ENCODE measurements at places on chromosomes 5 and 9.
A peak's percentile ranks its signal among the peaks of the same experiment; 100 is the strongest.

DNA sequence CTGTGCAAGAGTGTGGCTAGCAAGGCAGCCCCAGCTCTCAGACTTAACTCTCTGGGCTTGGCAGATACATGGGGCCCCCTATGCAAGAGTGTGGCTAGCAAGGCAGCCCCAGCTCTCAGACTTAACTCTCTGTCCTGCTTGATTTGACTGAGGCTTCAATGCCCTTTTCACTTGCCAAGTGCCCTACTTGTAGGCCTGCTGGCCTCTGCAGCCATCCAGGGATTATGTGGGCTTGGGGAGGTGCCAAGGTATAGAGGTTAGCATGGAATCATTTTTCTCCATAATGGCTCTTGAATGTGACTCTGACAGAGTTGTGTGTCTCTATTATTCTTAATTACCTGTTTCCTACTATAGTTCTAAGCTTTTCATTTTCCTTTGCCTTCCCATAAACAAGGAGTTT lies 115.5 kb upstream of the RUSC2 start:
- no peak for DNase-seq

DNA sequence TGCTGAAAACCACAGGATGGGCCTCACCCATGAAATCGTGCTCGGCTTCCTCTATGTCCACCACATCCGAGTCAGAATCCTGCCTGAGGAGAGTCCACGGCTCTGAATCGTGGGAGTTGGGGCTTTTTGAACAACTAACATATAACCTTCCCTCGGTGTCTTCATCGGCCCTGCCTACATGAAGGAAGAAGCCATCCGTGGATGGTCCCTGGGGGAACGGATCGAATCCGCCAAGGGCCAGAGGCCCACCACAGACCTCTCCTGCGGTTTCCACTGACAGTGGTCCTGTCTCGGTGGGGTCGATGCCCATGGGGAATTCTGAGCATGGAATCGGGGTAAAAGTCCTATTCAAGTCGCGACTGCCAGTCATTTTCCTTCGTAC lies 85.0 kb downstream of the CAMSAP1 start:
- DNase-seq: no peak

DNA sequence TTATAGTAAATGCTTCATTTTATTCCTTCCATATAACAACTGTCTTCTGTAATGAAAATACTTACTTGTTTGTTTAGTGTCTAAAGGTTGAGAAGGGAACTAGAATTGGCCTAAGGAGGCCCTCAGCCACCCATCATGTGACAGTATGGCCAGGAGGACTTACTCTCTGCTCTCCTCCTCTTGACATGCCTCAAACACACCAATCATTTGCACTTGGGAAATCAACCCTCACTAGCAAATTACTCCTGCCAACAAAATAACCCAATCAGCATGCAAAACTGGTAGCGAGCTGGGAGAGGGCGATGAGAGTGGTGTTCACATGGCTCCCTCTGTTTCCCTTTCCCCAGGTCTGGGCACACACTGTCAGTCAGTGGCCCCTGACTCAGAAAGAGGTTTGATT lies 58.6 kb upstream of the MEF2C start:
- DNase-seq: no peak

DNA sequence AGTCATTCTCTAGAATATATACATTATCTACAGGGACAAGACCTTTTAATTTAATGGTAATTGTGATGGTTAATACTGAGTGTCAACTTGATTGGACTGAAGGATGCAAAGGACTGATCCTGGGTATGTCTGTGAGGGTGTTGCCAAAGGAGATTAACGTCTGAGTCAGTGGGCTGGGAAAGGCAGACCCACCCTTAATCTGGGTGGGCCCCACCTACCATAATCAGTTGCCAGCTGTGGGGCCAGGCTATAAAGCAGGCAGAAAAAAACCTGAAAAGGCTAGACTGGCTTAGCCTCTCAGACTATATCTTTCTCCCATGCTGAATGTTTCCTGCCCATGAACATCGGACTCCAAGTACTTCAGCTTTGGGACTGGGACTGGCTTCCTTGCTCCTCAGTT lies 112.2 kb upstream of the SMC2 start:
- DNase-seq: no peak

DNA sequence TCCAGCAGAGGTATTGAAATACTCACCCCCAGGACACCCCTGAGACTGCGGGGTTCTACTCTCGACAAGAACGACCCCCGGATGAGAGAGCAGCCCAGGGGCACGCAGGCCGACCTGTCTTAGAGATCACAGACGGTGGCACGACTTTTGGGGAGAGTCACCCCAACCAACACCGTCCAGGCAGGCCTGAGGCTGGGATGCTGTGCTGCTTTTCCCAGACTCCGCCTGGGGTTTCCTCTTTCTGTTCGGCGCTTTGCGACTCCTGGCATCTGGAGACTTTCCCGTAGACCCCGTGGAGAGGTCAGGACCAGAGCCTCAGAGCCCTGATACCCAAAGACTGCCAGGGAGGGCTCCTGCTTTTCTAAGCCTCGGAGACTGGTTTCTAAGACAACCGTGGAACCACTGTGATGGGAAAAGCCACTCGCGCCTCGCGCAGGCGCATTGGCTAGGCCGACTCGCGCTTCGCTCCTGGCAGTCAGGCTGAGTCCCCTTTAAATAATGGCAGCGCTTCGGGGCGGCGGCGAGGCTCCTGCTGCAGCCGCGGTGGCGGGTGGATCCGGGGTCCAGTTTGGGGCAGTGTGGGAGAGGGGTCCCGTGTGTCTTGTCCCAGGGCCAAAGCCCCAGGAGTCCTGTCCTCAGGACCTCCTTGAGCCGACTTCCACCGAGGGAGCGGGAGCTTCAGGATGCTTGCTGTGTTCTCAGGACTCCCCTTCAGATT lies 484.0 kb downstream of the SPATA31A7 start:
- DNase-seq: no peak

DNA sequence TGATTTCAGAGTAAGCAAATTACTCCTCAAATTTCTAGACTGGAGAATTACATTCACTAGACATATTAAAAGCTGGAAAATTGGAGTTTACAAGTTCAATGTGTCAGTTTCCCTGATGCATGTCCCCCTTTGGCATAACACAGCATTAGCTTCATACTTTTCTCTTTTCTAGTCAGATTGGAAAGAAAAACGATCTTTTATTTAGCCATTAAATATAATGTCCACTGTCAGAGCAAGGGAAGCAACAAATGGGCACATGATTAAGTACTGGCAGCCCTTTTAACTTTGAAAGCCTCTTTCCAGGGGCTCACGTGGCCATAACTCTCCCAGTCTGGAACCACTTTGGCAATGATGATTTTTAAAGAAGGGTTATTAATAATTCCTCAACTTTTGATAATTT lies 203.3 kb downstream of the KCNN2 start:
- no peak for DNase-seq

DNA sequence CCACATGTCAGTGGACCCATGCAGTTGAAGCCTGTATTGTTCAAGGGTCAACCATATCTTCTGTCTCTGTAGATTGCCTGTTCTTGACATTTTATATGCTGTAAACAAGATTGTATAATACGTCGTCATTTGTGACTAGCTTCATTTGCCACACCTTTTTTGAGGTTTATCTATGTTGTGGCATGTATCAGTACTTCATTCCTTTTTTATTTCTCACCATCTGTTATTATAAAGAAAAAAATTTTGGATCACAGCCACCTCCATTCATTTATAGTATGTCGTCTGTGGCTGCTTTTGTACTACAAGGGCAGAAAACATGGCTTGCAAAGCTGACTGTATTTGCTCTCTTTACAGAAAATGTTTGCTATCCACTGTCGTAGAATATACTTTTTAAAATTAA lies 72.4 kb downstream of the TEK start:
- no peak for DNase-seq

DNA sequence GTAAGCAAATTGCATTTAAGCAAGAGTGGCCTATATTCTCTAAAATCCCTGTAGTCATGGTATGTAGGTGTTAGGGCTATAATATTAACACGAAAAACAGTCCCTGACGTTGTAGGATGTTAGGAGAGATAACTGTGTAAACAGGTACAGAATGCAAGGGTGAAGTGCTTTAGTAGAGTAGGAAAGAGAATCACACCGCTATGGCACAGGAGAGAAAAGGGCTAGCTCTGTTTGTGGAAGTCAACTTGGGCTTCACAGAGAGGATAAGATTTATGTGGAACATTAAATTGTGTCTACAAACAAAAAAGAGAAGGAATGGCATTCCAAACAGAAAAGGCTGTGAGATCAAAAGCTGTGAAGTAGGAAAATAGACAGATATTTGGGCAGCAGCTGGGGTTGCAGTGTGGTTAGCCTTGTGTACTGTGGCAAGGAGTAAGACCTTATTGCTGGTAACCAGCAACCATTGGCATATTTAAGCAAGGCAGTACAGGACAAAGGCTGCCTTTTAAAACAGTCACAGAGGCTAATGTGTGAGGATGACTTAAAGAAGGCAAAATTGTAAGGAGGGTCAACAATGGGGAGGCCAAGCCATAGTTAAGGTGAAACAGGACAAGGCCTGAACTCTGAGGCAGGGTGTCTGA lies 337.5 kb upstream of the ADAMTSL1 start:
- DNase-seq: no peak

DNA sequence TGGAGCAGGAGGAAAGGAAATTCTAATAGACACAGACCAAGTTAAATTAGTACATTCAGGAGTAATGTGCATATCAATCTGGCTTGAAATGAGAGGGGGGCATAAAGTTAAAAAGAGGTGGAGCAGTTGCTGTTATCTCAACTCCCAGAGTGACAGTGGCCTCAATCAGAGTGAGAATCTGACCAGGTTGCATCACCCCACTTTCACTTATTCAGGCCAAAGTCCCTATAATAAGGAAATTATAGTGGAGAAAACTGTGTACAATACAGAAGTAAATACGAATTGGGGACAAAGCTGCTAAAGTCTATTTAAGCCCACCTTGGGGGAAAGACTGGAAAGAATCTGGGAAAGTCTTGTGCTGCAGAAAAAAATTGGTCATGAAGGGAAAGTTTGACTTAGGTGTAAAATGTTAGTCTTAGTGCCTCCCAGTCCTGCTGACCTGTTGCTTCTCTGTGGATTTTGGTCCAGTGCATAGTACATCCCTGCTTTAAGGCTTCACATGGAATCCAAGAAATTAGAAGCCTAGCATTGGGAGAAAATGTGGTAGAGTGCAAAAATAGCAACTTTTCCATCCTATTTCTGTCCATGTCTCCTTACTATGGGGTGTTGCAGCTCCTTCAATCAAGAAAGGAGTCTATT lies 27.9 kb downstream of the MROH2B start:
- no peak for DNase-seq

- no peak for DNase-seq
Observed at GRCh38 chr9:85114799-85115198, 445.3 kb downstream of the NTRK2 start.

- DNase-seq: no peak
Observed at GRCh38 chr5:106732624-106733023, 938.1 kb downstream of the EFNA5 start.

DNA sequence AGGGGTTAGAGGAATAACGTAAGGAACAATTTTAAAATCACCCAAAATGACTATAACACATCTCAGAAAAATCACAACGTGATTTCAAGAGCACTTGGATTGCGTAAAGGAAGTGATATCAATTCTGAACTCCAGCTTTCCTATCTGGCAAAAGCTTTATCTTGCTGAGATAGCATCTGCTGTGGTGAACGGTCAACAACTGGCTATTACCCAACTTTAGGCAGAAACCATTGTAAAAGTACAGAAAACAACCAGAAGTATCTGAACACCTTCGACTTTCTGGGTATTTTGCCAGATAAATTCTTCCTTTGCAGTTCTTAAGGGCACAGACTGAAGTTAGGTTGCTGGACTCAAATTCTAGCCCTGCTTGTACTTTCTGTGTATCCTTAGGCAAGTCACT lies 9.2 kb downstream of the ABLIM3 start:
- no peak for DNase-seq

- no peak for DNase-seq
Observed at GRCh38 chr5:59005934-59006701, 423.2 kb downstream of the RAB3C start.

- no peak for DNase-seq
Observed at GRCh38 chr5:130282049-130282448, 377.8 kb downstream of the CHSY3 start.

- no peak for DNase-seq
Observed at GRCh38 chr5:57414857-57415256, 67.8 kb downstream of the ACTBL2 start.

DNA sequence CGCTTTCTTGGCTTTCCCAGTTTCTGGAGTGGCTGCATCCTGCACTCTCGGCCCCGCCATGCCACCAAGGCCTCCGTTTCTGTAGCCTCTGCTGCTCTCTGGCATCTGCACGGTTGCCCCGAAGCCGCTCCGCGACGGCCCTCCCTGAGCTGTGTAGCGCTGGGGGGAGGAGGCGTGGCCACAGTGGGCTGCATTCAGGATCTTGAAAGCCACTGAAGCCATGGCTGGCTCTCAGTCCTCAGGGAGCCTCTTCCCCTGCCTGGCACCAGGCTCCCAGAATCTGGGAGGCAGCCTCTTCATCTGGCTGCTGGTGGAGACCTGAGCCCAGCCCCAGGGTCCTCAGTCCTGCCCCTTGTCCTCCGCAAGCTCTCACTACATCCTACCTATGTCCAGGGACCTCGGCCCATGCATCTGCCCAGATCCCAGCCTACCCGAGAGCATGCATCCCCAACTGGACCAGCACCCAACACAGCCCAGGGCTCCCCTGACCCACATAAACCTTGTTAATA lies 25.1 kb downstream of the PAEP start:
- DNase-seq: no peak

DNA sequence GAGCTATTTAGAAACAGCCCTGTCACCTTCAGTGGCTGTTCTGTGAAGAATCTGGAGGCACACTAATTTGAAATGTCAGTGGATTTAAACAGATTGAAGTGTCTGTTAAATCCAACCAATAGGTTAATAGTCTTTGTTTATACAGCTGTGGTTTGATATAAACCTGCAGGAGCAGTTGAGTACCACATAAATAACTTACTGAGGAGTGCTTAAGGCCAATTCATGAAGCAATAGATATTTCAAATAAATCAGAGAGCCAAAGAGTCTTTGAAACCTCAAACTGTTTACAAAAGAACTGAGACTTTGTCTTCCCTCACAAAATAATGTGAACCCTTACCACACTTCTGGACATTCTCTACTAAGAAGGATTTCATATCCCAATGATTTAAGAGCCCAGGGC lies 111.9 kb downstream of the FEM1C start:
- DNase-seq: no peak

- no peak for DNase-seq
Observed at GRCh38 chr5:28066856-28067255, 1028.5 kb upstream of the CDH9 start.

- DNase-seq: peak; percentile 39
Observed at GRCh38 chr5:157266286-157267007, 524 bp downstream of the CYFIP2 start.
